ENCODE measurements at places on chromosomes 2 and 18.

DNA sequence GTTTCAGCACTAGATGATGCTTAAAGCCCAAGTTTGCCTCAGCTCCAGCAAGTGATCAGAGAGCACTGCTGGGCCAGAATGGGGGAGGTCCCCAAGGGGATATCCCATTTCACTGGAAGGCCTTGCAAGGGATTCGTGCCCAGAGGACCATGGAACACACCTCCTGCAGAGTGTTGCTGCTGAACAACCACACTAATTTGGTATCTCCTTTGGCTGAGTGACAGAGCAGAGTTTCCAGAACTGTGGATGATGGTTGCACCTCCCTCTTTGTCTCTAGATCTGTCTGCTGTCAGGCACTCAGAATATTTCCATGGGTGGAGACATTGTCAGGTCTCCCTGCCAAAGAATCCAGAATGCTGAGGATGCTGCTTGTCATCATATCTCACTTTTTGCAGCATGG lies 484.8 kb upstream of the NETO1 start:
- DNase-seq = no peak

- no peak for DNase-seq
These were observed 16.2 kb downstream of the STK25 start for GRCh38 chr2:241492174-241492565.

GRCh38 chr18:5640939-5641338 lies 97.1 kb upstream of the EPB41L3 start:
- no peak for DNase-seq

DNA sequence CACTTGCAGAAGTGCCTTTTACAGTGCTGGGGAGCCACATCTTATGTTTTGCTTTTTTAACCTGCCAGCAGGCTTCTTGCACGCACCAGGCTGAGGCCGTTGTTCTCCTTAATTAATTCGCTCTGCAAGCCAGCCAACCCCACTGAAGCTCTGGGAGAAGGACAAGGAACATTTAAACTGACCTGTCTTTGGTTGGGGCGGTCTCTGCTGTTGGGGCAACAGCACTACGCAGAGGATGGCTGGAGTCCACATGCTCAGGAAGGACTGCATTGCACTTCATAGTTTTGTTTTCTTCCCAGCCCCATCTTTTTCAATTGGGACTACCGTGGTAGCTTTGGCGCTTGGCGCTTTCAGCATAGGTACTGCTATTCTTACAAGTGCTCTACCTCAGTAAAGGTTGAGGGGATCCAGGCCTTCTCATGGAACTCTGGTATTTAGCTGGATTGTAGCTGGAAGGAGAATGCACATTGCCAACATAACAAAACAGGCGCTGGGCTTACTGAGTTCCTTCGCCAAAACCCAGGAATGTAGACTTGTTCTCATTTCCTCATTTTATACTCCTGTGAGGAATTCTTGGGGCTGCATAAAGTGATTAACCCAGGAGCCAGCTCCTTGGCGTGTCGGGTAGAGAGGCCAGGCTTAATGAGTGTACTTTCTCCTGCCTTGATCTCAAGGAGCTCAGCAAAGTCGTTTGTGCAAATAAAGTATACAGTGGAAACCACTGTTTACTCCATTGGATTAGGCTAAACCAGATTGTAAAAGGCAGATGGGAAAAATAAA lies 146.2 kb downstream of the PRKCE start:
- no peak for DNase-seq

DNA sequence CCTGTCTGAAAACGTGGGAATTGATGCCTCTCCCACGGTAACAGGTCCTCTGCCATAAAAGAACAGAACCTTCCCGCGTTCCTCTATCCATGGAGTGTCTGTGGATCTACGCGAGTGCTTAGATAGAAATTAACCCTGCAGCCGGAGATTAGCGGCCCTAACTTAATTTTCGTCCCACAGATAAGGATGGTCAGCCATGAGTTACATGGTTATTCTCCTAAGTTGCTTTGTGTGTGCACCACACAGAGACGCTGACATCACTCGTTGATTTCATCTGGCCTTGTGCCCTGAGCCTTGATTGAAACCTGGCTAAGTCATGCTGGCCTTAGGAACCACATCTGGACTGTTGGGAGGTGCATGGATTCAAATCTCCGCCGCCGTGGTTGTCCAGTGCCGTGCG lies 132.1 kb downstream of the GBX2 start:
- DNase-seq = no peak

DNA sequence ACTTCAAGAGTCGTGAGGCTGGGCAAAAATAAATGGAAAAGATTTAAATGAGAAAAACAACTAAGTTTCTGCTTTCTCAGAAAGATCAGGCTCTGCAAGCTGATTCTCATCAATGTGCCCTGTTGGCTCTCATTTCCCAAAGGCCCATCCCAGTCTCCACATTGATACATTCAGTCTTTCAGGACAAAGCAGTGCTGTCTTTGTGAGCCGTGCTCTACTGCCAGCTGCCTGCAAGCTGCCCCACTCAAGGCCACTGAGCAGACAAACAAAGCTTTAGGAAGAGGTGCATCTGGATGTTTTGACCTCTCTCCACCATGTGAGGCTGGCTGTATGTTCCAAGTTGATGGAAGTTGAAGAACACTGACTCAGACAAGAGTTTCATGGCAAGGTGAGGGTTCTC lies 48.8 kb downstream of the FSHR start:
- DNase-seq = no peak

GRCh38 chr2:238448031-238448955 lies 21.6 kb downstream of the ASB1 start:
- no peak for DNase-seq

DNA sequence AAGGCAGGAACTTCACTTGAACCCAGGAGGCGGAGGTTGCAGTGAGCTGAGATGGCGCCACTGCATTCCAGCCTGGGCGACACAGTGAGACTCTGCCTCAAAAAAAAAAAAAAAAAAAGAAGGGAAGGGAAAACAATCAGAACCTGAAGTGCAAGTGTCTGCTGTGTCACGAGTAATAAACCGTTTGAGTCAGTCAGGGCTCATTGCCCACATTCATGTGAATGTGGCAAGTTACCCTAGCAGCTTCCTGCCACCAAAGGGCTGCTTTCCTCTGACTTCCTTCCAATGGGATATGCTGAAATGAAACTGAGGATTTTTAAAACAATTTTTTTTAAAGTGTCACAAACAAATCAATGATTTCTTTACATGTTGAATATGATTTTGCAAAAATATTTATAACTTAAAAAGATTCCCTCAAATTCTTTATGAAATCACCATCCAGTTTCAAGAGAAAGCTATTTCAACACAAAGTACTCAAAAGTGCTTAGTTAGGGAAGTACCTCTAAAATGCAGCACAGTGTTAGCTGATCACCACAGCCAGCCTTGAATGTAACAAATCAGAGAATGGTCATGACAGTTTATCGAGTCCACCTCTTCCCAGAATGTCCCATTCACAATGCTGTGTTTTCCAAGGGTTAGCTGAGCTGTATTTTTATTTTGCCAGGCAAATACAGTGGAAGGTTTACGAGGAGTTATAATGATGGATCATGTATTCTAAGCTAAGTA lies 36.4 kb downstream of the WDSUB1 start:
- DNase-seq = no peak

GRCh38 chr18:73962256-73962655 lies 185.4 kb downstream of the FBXO15 start:
- no peak for DNase-seq

DNA sequence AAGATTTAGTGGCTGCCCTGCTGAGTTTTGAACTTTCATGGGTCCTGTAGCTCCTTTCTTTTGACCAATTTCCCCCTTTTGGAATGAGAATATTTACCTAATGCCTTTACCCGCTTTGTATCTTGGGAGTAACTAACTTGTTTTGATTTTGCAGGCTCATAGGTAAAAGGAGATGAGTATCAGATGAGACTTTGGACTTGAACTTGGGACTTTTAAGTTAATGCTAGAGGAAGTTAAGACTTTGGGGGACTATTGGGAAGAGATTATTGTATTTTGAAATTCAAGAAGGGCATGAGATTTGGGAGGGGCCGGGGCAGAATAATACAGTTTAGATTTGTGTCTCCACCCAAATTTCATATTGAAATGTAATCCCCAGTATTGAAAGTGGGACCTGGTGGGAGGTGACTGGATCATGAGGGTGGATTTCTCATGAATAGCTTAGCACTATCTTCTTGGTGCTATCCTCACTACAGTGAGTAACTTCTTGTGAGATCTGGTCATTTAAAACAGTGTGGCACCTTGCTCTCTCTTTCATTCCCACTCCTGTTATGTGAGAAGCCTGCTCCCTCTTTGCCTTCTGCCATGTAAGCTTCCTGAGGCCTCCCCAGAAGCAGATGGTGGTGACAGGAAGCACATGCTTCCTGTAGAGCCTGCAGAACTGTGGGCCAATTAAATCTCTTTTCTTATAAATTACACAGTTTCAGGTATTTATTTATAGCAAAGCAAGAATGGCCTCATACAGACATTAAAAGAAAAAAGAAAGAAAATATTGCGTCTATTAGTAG lies 6.1 kb downstream of the ADI1 start:
- no peak for DNase-seq

DNA sequence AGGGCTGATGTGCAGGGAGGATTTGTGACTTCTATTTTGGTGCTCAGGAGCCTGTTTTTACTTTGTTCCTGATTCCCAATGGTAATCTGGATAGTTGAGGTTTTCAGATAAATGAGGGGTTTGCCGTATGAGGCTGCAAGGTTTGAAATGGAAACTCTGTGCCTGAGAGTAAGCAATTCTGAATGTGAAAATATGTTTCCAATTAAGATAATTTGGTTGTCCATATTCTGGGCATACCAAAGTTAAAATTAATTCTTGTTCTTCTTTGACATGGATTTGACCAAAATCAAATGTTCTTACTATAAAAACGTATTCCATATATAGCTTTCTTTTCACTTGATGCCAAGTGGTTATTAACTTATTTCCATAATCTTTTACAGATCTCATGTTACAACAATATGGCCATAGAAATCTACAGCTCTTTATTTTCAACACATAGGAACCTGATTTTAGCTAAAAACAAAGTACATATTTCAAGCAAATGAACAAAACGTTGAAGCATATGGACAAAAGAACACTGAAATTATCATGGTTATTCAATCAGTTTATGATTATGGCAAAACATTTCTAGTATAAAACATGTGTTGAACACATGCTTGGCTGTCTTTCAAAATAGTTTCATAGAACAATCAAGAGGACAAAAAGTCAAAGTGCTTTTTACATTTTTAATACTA lies 63.4 kb upstream of the ARHGAP28 start:
- DNase-seq = no peak

DNA sequence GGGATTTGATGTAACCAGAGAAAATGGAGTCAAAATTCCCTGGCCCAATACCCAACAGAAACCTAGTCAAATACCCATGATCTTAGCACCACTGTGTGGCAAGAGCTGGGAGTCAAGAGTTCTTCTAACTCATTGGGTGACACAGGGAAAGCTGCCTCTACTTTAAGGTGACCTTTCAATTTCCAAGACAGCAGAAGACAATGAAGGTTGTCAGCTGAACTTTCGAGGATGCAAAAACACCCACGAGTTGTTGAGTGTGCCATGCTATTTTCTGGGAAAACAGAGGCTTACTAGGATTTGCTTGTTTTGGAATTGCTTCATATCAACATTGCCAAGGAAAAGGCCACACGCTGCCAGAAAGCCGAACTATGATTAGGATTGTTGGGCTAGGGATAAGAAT lies 61.6 kb upstream of the CYRIA start:
- no peak for DNase-seq

GRCh38 chr2:108491848-108492247 lies 42.4 kb upstream of the LIMS1 start:
- no peak for DNase-seq

GRCh38 chr2:212863185-212863588 lies 288.2 kb downstream of the IKZF2 start:
- peak; percentile 1 for DNase-seq

DNA sequence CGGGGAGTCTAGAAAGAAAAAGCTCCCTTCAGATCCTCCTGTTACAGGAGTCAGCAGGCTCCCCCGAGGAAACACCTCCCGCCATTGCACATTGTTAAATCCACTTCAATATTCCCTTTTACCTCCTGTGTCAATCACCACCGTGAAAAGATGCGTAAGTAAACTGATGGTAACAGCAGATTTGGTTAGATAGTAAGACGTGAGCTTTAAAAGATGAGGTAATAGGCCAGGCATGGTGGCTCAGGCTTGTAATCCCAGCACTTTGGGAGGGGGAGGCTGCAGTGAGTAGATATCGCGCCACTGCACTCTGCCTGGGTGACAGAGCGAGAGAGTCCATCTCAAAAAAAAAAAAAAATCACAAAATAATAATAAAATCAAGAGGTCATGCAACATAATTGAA lies 15.2 kb upstream of the NCL start:
- DNase-seq = no peak

GRCh38 chr2:59254279-59254678 lies 1013.2 kb upstream of the FANCL start:
- DNase-seq = no peak

GRCh38 chr2:217168496-217168895 lies 308.6 kb upstream of the TNP1 start:
- DNase-seq = no peak

GRCh38 chr2:230124757-230125431 lies 56.2 kb upstream of the SLC16A14 start:
- no peak for DNase-seq

DNA sequence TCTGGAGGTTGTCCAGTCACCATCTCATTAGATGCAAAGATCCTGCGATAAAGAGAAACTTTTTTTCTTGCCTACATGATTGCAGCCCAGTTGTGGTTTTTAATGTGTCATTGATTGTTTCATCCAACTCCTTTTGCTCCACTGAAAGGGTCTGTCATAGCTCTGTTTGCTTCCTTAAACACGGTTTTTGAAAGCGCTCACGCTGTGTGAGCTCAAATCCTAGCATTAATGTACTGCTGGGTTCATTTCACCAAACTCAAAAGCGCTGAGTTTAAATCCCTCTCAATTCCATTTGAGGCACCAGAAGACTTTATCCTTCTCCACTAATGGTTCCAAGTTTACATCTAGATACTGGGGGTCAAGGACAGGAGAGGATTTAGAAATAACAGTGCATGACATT lies 53.6 kb downstream of the CDK15 start:
- no peak for DNase-seq

GRCh38 chr18:27491772-27492171 lies 306.7 kb upstream of the CHST9 start:
- DNase-seq = no peak

- DNase-seq = no peak
These were observed 718.8 kb upstream of the PKDCC start for GRCh38 chr2:41329040-41329439.

DNA sequence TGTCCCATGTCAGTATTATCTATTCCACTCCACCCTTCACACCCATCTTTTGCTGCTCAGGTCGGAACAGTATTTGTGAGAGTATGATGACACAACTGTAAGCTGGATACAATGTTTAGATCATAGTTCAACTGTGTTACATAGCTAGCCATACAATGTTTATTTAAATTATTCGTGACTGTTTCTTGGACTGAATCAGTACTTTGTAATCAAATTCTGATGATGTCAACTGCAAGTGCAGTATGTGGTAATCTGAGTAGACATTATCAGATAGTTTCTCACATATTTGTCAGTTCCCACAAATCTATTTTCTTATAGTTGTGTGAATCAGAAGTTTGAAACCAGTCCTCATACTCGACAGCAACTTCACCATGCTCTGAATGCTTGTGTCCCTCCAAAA lies 177.6 kb downstream of the ZNF407 start:
- no peak for DNase-seq

GRCh38 chr2:109545828-109546713 lies 67.7 kb downstream of the SEPTIN10 start:
- peak; percentile 64 for DNase-seq
